Left kidney (tissue), 8 donors: ENCODE measurements at places on chromosomes 1 and 21. TPM values are rescaled to one million over a fixed set of nuclear protein-coding genes. Genes with fewer than 3 reads are reported as not detected.

The SRM gene
- 41.3 TPM for polyA plus RNA-seq

The ACTL8 gene
- polyA plus RNA-seq: not detected

DNA sequence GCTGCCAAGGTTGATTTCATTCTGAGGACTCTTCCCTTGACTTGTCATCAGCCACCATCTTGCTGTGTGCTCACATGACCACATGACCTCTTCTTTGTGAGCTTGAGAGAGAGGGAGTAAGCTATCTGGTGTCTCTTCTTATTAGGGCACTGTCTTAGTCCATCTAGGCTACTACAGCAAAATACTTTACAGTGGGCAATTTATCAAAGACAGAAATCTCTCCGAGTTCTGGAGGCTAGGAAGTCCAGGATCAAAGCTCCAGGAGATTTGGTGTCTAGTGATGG lies 11.9 kb upstream of the RPS6KA1 start:
- DNase-seq: no peak

DNA sequence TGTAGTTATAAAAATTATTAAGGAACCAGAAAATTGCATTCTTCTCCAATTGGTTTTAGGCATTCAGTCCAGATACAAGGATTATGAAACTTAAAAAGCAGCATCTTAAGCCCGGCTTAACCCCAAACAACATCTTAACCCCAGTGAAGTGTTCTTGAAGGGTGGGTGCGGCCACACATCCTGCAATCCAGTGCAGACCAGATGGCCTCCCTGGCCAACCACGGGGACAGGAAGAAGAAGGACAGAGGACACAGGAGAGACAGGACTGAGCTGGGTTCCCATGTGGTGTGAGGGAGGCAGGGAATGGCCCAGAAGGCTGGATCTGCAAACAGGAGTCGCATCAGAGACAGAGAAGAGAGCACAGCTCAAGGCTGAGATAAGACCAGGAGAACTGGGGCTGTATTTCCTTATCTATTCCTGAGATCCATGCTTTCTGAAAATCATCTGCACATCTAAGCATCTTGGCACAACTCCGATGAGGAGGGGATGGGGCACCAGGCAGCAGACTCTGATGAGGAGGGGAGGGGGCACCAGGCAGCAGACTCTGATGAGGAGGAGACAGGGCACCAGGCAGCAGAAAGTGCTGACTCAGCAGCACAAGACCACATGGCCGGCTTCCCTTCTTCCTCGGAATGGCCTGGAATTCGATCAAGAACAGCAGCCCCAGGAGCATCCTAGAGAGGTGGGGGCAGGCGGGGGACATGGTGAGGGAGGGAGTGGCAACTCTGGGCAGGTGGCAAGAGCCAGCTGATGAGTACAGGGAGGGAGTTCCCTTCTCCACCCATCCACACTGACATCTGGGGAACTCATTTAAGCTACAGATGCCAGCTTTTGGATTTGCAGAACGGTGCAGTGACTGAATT lies 26.6 kb downstream of the ABCG1 start:
- no peak for DNase-seq

The FCRL1 gene
- 0.05 TPM for polyA plus RNA-seq

The TMEM200B gene
- 13.4 TPM for polyA plus RNA-seq

- DNase-seq: peak; percentile 45
Measured at GRCh38 chr1:165828103-165828668, 772 bp downstream of the UCK2 start.

DNA sequence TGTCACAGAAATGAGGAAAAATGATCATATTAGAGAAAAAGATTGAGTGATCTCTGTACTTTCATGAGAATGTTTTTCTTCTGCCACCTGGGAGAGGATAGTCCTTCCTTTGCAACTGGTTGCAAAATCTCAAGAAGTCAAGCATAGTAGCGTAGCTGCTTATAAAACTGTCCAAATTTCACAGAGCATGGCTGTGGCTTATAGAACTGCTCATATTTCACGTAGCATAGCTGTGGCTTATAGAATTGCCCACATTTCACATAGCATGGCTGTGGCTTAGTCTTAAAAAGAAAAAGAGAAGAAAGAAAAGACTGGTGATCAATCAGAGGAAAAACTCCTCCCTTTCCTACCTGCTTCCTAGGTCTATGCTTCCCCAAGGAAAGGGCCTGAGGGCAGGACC lies 329.5 kb downstream of the SIPA1L2 start:
- no peak for DNase-seq

The OLIG2 gene
- not detected for polyA plus RNA-seq

The SEMA4A gene
- 19.7 TPM for polyA plus RNA-seq

DNA sequence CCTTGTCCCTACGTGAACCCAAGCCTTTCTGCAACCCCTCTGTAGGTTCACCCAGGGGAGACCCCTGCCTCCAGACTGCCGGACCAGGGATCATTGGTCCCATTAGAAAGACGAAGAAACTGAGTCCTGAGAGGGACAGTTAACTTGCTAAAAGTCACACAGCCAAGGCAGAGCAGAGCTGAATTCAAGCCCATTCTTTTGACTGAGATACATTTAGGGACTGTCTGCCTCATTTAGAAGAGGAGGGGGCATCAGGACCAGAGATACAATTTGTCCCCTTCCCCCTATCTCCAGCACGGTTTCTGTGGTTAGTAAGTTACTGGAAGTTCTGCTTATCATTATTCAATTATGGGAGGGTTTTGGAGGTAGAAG lies 19.1 kb downstream of the KCNQ4 start:
- DNase-seq: no peak

The MOB3C gene
- polyA plus RNA-seq: 12.3 TPM

- no peak for DNase-seq
Measured at GRCh38 chr1:169305948-169306347, 61.6 kb downstream of the NME7 start.

GRCh38 chr21:14213164-14213563 lies 2.4 kb upstream of the LIPI start:
- DNase-seq: no peak

DNA sequence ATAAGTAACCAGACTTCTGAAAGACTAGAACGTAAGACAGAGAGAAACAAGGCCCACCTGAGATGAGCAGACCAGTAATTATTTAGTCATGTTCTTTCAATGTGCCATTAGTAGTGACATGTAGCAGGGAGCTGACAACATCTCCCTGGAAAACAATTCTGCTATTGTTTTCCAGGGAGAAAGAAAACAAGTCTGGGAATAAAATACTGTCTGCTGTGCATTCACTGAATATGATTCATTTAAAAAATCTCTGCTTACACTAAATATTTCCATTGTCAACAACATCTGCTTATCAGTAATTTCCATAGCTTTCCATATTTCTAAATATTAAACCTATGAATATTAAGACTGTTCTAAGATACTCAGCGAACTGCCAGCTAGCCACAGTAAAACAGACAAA lies 80.0 kb downstream of the VCAM1 start:
- DNase-seq: no peak

The FCN3 gene
- polyA plus RNA-seq: 1.1 TPM
